NCI-H1436 treated with DMSO at 0.1 percent for 48 hours (cell line): ENCODE measurements at places on chromosomes 16 and 17.

DNA sequence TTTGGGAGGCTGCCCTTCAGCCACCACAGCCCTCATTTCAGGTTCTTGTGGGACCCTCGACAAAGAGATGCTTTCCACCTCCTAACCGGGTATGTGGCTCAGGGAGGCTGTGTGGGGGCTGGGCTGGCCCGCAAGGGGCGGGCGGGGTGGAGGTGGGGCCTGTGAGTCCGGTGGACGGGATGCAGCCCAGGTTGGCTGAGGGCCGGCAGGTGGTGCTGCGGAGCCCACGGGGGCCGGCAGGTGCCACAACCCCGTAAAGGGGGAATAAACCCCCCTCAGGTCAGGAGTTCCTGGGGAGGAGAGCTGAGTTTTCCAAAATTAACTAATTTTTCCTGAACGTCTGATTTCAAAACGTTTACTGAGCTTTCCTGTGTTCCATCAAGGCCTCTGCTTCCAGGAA, 4.9 kb upstream of the CIAO3 start:
- no peak for DNase-seq

- no peak for DNase-seq
These were observed 25.6 kb downstream of the IL21R start for GRCh38 chr16:27427538-27427937.

DNA sequence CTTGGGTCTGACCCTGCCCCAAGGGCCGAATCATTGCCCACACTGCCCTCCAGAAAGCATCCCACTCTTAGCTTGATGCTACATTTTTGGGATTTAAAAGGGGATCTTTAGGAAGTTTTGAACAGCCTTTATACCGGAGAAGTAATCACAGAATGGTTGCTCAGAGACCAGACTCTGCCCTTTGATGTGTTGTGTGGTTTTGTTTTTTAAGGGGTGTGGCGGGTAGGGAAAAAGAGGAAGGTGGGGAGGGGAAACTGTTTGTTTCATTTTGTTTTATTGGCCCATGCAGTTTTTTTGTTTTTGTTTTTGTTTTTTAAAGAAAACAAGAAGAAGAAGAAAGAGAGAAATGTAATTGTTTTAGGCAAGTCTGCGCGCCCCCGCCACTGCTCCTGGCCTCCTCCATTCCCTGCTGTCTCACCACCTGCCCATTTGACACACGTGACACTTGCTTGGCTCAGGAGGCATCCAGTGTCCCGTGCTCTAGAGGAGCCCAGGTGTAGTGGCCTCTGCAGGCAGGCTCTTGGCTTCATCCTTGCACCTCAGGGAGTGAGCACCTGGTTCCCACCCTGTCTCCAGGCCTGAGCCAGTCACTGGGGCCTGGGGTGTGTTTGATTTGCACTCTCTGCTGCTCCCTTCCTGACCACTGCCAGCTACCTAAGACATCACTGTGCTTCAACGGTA, 35.7 kb downstream of the GNAO1 start:
- DNase-seq, result no peak

DNA sequence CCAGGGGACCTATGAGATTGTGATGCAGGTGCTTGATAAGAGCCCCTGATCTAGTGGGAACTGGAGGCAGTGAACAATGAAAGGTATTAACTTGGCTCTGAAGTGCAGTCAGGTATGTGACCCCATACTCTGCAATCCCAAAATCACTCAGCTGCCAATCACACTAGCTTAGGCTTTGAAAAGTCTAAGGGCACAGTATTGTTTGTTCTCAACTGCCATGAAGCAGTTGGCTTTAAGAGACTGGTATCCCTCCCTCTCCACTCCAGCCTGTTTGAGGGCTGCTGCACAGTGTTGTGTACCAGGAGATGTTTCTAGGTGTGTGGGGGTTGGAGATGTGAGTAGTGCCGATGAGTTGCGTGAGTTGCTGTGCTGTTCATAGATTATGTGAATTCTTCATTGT, 2.4 kb downstream of the YPEL2 start:
- DNase-seq, result no peak

DNA sequence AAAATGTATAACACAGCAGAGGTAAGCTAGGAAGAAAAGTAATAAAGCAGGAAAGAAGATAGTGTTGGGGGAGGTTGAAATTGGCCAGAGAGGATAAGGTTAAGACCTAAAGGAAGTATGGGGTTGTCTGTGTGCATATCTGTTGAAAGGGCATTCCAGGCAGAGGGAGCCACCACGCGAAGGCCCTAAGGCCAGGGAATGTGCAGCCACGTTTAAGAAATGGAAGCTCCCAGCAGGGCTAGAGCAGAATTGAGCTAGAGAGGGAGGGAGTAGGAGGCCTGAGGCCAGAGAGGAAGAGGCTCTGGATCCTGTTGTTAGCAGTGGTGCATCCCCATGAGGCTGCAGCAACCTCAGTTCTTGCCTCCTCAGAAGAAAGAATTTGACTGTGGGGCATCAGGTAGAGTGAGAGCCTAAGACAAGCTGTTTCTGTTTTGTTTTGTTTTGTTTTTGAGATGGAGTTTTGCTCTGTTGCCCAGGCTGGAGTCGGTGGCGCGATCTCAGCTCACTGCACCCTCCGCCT, 59.0 kb upstream of the CACNG5 start:
- no peak for DNase-seq

DNA sequence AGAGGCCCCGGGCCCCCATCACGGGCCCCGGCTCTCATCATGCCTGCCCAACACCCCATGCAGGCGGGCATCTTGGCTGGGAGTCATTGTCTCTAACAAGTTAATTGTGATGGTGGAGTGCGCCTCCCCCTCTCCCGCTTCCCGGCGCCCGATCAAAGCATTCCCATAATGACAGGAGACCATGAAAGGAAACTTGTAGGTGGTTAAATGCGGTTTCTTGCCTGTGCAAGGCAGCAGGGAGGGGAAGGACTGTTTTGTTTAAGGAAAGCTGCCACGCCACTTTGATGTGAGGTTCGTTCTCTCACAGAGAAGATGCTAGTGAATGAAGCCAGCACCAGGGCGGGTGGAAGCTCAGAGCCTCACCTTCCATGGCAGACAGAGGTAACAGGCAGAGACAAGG, 45.4 kb downstream of the C16orf78 start:
- DNase-seq, result no peak

DNA sequence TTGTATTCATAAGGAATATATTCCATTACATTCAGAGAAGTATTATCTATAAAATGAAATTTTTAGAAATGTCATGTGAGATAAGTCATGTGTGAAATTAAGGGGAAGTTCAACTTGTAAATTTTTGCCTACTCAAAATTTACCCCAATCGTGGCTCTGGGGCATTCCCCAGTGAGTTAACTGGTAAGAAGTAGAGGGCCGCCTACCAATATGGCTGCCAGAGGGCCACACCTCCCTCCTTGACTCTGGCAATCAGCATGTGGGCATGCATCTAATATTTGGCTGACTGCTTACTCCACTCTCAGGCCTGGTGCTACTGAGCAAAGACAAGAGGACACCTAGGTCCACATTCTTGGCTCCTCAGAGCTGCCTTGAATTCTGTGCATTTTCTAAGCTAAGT, 39.7 kb upstream of the CNTNAP4 start:
- no peak for DNase-seq

GRCh38 chr17:58484600-58484999, 3.6 kb downstream of the HSF5 start:
- no peak for DNase-seq
